ENCODE measurements at places on chromosomes 3 and 15.

DNA sequence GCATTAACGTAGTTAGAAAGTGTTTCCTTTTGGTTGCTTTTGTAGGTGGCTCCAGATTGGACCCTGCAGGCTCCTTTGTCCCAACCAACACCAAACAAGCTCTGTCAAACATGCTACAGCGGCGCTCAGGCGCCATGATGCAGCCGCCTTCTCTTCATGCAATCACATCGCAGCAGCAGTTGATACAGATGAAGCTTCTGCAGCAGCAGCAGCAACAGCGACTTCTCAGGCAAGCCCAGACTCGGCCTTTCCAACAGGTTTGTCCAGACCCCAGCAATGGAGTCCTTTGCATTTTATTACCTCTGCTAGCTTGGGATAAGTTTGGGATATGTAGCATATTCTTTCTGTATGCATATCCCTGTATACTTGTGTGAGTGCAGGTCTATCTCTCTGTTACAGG, 10.1 kb upstream of the P2RY12 start:
- ATAC-seq = no peak

GRCh38 chr15:70154718-70155347, 57.1 kb upstream of the TLE3 start:
- ATAC-seq = no peak

DNA sequence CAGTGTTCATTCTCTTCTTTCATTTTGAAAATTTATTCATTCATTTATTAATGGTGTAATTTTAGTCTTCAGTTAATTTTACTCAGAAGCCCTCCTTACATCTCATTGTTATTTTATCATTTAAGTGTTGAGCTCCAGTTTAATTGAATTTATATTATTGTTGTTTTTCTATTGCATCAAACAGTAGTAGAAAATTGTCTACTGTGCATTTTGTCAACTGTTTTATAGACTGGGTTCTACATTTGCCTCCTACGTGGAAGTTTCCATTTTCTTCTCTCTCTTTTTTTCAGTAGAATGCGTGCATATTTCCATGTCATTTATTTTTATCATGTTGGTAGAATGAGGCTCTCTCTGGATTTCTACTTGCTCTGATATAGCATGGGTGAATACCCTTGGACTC, 487.4 kb downstream of the NR2F2 start:
- ATAC-seq = no peak

- no peak for ATAC-seq
Observed at GRCh38 chr3:112811131-112811884, 35.4 kb downstream of the CD200R1L start.

GRCh38 chr3:101884776-101885175, 35.5 kb downstream of the NFKBIZ start:
- ATAC-seq = no peak

- peak; percentile 46 for ATAC-seq
Observed at GRCh38 chr3:30768703-30769550, 125.5 kb downstream of the GADL1 start.

DNA sequence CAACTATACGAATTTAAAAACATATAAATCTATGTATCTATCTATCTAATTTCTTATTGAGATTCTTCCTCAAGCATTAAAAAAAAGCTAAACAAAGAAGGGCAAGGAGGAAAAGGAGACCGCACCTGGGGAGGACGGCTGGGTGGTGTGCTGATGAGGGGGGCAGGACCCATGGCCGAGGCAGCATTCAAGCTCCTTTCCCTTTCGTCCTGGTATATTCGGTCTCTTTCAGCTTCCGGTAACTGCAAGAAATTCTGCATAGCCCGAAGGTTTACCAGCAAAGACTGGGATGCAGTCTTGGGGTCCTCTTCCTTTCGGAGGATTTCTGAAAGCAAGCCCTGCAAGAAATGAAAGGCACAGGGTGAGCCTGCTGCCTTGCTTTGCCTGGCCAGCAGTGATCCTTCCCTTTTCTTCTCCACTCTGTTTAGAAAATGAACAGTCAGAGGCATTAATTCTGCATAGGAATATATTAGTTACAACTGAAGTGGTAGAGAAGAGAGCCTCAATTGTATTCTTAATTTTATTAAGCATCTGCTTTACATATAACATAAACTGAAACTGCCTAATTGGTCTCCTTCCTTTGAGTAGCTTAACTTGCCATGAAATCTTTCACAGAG, 38.8 kb downstream of the SATB1 start:
- no peak for ATAC-seq

- ATAC-seq = no peak
Observed at GRCh38 chr3:28337230-28337629, 11.3 kb upstream of the ZCWPW2 start.

DNA sequence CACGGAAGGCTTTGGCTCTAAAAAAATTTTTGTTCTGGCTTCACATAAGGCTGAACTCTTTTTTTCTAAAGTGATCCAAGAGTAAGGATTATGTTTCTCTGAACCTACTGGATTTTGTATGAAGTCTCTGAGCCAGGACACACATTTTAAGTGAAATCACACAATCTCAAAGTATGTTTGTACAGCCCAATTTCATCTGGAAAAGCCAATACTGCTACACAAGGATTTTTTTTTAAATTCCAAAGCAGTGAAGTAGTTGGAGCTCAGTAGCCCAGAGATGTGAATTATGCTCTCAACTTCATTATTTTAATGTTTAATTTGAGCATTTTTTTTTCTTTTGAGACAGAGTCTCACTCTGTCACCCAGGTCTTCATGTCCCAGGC, 243.9 kb downstream of the FAM43A start:
- no peak for ATAC-seq

DNA sequence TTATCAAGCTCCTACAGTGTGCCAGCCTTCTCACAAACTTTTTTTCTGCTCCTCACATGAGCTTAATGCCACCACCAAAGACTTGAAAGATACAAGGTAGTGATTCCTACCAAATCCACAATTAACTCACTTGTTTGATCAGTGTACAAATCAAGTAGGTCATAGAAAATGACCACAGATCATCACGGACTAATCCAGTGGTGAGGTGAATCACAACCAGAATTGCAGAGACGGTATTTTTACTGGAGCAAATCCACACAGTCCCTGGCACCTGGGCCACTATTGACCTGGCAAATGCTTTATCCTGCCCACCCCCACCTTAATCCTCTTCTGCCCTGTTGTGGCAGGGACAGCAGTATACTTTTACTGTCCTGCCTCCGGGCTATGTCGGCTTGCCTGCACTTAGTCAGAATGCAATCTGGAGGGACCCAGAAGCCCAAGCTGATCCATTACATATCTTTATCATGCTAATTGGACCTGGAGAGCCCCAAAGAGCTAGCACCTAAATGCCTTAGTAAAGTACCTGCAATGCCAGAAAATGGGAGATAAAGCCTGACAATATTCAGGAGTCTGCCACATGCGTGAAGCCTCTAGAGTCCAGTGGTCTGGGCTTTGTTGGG, 83.9 kb upstream of the CDV3 start:
- ATAC-seq = peak; percentile 34

All from activated T-helper 17 cell treated with anti-CD3 and anti-CD28 coated beads, Interleukin-2, amount 50 U/mL, for 72 hours (primary cell).